COR-L47 (cell line): ENCODE measurements at places on chromosomes 3 and 15.

DNA sequence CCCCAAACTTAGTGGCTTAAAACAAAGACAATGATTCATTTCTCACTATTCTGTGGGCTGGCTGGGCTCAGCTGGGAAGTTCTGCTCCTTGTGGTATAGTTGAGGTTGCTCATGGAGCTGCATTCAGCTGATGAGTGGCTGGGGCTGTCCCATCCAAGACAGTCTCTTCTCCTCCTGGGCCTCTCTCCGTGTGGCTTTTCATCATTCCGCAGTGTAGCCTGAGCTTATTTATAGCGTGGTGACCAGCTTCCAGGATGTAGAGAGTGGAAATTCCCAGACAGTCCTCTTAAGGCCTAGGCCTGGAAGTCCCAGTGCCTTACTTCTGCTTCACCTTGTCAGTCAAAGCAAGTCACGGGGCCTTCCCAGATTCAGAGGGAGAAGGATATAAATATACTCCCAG is 136.7 kb upstream of the DAZL start:
- DNase-seq = no peak

DNA sequence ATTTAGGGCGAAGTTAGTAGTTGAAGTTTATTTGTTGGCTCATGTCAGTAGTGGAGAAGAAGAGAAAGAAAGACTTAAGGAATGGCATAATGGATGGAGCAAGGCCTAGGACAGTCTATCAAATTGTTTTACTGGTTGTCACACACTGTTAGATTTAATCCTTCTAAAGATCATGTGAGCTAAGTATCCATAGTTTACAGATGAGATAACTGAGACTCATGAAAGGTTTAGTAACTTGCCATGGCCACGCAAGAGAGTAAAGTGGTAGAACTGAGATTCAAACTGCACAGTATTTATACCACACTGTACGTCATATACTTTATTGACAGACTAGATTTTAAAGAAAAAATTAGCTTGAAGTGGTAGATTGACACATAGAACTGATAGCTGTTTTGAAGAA is 11.4 kb downstream of the SPRED1 start:
- DNase-seq = no peak

DNA sequence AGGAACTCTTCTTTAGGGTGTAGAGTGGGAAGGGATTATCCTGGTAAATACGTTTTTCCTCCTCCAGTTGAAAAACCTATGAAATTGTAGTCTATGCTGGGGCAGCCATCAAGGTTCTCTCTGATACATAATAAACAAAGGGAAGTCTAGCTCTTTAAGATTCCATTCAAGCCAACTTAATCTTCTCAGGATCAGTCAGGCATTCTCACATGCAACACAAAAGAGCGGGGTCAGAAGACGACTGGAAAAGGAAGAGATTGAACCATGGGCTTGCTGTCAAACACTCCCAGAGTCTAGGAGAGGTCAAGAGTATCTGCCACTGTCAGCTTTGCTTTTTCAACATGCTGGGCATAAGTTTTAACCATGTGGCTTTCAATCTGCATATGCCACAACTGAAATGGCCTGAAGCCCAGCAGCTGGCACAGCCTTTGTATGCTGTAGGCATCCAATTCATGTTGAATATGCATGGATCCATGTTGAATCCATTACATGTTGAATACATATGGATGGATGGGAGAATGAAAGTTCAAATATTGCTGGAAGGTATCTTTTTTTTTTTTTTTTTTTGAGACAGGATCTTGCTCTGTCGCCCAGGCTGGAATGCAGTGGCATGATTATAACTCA is 8.5 kb downstream of the TRAT1 start:
- no peak for DNase-seq

DNA sequence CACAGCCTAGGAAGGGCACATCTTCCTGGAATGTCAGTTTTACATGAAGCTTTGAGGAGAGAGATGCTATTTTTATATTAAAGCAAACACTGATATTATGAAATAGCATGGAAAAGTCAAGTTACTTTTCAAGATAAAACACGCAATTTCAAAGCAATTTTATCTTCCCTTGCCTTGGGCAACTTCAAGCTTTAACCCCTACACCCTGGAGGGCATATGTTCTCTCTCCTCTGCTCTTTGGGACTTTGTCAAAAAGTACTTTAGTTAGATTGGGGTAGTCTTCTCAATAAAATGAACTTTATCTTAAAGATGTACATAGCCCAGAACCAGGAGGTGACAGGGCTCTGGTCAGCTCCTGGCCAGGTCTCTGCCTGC is 86.9 kb upstream of the PLXNA1 start:
- no peak for DNase-seq

GRCh38 chr15:35530698-35531097 is 15.3 kb downstream of the DPH6 start:
- DNase-seq = no peak

DNA sequence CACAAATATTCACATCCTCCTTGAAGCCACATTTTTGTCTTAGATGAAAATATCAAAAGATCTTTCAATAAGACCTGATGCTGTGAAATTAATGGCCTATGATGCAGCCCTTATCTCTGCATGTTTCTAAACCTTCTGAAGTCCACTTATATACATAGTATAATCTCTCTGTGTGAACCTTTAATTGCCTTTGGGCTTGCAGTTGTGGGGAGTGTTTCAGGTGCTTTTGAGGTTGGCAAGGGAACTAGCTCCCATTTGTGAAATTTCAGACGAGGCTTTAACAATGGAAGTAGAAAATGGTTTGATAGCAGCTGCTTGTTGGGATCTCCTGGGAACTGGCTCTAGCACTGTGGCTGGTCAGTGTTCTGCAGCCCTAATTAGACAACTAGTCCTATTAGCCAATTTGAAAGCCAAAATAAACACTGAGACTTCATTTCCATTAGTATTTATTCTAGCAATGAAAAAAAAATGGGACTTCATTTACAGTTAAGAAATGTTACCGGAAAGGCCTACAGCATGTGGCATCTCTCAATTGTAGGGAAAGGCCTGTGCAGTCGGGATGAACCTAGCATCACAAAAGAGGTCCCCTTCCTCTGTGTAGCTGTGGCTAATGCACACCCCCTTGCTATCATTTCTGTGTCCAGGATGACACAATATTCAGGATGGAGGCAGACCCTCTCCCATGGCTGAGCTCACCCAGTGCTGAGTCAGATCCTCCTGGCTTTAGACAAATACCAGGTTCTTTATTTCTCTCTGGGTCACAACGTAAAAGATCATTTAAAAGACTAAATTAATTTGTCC is 140.7 kb upstream of the TRIM42 start:
- DNase-seq = peak; percentile 68

DNA sequence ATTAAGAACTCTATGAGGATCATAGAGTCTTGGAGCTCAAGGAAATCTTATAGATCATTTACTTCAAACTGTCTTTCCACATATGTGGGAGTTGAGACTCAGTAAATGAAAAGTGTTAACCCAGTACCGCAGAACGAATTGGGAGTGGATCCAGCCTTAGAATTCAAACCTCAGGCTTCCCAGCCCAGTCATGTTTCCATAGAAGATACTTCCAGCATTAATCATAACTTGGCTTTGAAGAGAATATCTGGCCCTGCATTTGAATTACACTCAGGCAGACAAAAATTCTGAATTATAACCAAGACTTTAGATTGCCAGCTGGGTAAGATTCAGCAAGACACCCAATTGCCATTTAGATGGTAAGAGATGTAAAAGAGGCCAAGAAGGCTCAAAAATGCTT is 972.0 kb downstream of the TUSC7 start:
- DNase-seq = no peak

DNA sequence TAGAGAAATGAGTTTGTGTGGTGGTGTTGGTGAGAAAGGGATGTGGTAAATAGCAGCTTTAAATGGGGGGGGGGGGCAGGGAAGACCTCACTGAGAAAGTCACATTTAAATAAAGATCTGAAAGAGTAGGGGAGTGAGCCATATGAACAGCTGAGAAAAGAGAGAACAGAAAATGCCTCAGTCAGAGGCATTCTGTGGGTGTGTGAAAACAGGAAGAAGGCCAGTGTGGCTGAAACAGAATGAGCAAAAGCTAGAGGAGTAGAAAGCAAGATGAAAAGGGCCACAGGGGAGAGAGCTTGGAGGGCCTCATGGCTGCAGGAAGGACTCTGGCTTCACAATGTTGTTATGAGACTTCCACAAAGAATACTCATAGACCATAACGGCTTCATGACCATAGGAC is 783.3 kb downstream of the ZPLD1 start:
- DNase-seq = no peak

DNA sequence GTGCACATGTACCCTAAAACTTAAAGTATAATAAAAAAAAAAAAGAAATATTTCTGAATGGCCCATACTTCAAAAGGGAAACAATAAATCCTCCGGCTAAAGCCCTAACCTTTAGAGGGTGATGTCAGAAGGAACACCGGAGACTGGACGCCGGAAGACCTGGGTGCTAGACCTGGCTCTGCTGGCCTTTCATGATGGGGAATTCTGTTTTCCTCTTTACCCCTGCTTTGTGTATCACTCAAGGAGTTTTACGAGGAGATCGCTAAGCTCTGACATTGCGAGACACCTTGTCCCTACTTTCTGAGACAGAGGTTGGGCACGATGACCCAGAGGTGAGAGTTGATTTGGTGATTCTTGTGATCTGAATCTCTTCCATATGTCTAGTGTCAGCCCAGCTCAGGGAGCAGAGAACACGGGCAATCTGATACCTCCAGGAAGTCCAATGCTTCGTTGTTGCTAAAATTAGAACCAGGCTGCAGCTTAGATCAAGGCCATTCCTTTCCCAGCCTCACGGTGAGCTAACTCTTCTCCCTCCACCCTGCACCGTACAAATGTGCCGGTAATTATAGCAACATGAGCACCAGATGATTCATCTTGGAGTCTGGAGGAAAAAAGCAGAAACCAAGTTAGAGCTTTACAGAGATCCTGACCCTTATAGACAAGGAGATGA is 42.0 kb upstream of the CFAP161 start:
- no peak for DNase-seq

DNA sequence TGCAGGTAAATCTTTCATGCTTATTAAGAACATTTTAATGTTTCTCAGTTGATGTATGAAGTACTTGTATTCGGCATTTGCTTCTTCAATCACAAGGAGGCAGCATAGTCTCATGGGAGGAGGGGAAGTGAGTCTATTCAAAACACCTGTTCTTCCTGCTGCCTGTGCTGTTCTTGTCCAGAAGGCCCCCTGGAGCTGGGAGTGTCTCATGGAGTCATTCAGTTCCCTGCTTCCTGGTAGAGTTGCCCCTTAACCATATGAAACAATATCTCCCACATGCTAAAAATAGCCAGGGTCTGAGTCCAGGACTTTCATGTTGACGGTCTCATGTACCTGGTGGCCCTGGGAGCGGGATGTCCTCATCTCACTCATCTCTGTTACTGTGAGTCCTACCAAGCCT is 15.5 kb upstream of the PPP1R2 start:
- peak; percentile 67 for DNase-seq

- DNase-seq = no peak
Observed at GRCh38 chr15:66505430-66505811, 295 bp downstream of the ZWILCH start.

GRCh38 chr3:122074621-122075265 is 19.6 kb downstream of the CD86 start:
- no peak for DNase-seq

DNA sequence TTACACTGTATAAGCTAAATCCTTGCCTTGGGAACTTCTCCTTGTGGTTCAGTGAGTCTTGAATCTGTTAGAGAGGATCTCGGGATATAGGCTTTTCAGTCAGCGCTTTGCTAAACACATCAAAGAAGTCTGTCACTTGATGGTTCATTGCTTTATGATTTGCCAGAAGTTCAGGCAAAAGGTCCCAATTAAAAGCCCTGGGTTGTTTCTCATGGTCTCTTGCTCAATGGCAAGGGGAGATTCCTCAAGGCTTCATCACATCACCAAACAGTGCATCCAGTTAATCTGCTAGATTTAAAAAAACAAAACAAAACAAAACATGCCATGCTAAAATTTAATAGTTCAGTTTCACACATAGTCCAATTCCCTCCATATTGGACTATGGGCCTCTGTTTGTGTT is 114.8 kb downstream of the FILIP1L start:
- no peak for DNase-seq

- peak; percentile 82 for DNase-seq
Observed at GRCh38 chr3:78497021-78497420, 1270.8 kb downstream of the ROBO1 start.

- DNase-seq = no peak
Observed at GRCh38 chr3:156160647-156161046, 40.3 kb downstream of the KCNAB1 start.

GRCh38 chr15:83158393-83158792 is 49.2 kb downstream of the HDGFL3 start:
- no peak for DNase-seq

- DNase-seq = no peak
Observed at GRCh38 chr3:133821767-133822638, 16.4 kb downstream of the SRPRB start.

DNA sequence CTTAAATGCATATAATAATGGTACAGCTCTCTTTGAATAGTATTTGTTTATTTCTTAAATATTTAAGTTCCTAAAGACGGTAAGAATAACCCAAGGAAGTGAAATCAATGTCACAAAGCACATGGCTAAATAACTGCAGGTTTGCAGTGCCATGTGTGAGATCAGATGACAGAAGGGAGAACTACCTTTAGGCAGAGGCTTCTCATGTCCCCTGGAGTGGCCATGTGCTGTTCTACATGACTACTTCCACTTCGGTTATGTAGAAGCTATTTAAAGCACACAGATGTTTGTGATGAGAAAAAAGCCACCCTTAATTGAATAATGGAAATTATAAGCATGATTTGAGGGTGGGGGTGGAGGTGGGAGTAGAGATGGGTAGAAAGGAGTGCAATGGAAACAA is 109.1 kb downstream of the UBE3A start:
- no peak for DNase-seq

GRCh38 chr3:171375666-171376595 is 84.3 kb downstream of the TNIK start:
- no peak for DNase-seq

DNA sequence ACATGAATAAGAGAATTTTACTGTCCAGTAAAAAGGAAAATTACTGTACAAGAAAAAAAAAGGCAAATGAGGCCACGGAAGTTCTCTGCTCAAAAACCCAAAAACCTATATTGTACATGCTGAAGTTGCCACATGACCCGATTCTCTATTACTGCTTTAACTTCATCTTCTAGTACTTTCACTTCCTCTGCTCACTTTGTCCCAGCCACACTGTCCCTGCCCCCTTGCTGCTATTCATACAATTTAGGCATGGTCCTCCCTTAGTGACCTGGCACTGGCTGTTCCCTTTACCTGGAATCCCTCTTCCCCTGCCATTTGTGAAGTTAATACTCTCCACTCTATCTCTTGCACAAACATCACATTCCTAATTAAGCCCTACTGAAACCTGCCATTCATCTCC is 457.4 kb downstream of the MAGI1 start:
- DNase-seq = no peak

- peak; percentile 54 for DNase-seq
Observed at GRCh38 chr15:77959432-77959879, 118.1 kb downstream of the TBC1D2B start.
